Motor neuron (in vitro differentiated cells): ENCODE measurements at places on chromosomes 1 and 21.
A peak's percentile ranks its signal among the peaks of the same experiment; 100 is the strongest.

DNA sequence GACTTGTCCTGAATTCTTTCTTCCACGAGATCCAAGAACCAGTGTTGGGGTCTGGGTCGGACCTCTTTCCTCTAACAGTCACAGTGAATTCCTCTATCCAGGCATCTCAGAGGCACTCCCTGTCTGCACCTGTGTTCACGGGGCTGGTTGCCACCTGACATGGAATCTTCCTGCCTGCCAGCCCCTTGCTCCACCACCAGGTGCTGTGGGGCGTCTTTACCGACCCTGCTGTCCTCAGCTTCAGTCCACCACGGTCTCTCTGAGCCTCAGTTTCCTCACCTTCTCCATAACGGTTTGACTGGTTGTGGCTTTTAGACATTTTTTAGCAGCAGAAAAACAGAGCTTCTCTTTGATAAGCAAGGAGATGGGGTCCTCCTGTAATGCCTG, 62.7 kb downstream of the SDC3 start:
- no peak for ATAC-seq

GRCh38 chr1:41514381-41514780, 29.9 kb upstream of the EDN2 start:
- ATAC-seq: no peak

- ATAC-seq: no peak
Measured at GRCh38 chr1:248696261-248696660, 6.3 kb downstream of the OR14I1 start.

GRCh38 chr1:7528386-7529198, 242.5 kb upstream of the VAMP3 start:
- no peak for ATAC-seq

- ATAC-seq: peak; percentile 8
Measured at GRCh38 chr1:23019863-23020625, 776 bp downstream of the KDM1A start.

DNA sequence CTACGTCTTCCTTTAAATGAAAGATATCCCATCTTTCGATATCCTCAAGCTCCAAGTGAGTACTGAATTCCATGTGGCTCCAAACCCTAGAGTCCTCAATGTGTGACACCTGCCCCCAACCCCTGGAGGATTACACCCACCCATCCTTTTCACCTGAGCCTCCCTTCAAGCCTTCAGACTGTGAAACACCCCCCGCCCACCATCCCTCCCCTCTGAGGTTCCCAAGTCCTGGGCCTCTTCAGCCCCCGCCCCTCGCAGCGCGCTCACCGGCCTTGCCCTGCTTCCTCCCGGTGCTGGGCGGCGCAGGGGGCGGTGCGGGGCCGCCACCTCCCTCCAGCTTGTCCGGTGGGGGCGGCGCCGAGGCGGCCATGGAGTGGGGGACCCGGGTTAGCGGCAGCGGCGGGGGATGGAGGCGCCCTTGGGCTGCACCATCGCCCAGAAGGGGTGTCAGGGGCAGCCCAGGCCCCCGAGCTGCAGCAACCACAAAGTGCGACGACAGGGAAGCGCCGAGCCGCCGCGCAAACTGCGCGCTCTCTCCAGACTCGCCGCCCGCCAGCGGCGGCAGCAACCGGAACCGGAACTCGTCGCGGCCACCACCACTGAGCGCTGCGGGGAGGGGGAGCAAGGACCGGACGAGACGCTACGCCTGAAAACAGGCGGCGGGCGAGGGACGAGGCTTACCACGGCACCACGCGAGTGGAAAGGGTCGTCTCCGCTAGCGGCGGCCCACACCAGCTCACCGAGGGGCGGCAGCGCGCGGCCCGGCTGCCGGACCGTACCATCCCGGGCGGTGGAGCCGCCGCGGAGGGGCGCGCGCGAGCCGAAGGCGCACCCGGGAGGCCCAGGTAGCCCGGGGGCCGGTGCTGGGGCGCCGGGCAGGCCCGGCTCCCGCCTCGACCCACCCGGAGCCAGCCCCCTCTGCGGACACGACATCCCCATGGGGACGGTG, at the start of gene PYGO2:
PYGO2 (minus strand) TSS at position 576 of the 949 bp plus-strand sequence; CDS start at position 370, 206 bp downstream.
- peak; percentile 85 for ATAC-seq

- no peak for ATAC-seq
Measured at GRCh38 chr1:202603435-202603834, 106.8 kb downstream of the SYT2 start.

DNA sequence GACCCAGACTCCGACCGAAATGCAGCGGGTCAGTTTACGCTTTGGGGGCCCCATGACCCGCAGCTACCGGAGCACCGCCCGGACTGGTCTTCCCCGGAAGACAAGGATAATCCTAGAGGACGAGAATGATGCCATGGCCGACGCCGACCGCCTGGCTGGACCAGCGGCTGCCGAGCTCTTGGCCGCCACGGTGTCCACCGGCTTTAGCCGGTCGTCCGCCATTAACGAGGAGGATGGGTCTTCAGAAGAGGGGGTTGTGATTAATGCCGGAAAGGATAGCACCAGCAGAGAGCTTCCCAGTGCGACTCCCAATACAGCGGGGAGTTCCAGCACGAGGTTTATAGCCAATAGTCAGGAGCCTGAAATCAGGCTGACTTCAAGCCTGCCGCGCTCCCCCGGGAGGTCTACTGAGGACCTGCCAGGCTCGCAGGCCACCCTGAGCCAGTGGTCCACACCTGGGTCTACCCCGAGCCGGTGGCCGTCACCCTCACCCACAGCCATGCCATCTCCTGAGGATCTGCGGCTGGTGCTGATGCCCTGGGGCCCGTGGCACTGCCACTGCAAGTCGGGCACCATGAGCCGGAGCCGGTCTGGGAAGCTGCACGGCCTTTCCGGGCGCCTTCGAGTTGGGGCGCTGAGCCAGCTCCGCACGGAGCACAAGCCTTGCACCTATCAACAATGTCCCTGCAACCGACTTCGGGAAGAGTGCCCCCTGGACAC, 534 bp downstream of the C1orf56 start:
- peak; percentile 76 for ATAC-seq

DNA sequence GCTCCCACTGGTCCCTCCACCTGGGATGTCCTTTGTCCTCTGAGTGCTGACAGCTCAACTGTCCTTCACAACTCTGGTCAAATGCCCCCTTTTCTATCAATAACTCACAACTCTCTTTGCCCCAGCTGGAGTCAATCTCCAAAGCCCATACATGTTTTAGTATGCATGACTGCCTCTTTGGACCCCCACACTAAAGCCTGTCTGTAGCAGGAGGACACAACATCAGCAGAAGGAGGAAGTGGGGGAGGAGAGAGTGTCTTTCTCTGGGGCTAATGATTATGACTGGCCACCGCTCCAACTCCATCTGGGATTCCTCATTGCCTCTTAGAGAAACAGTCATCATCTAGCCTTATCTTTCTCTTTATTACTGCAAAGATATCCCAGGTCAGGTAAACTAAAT, 186.6 kb upstream of the FGGY start:
- no peak for ATAC-seq

DNA sequence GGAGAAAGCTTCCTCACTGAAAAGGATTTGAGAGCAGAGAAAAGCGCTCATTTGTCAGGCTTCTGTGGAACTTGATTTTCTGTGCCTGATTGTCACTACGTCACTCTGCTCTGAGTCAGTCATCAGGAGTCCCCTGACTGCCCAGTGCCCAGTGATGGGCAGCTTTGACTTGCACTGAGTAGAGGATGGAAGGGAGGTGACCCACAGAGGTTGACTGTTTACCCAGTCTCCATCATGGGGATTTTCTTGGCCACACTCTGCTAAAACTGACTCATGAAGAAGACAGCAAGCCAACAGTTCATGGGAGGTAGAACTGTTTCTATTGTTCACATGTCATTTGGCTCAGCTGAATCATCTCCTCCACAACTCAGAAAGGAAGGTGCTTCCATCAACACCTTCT, 82.1 kb upstream of the DUSP10 start:
- ATAC-seq: no peak

DNA sequence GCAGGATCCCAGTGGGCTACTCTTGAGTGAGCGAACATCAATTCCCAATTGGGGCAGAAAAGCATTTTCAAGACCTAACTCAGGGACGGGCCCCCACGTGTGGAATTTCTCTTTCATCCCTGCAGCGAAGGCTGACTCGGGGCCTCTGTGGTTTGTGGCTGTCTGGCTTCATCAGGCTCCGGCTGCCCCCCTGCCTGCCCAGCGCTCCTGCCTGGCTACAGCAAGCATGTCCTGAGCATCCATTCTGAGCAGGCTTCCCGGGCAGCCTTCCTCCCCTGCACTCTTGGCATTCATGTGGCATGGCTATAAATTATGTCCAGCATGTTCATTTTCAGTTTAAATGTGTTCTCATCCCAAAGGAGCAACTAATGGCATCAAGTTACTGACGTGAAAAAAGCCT, 588.1 kb downstream of the KIF26B start:
- peak; percentile 100 for ATAC-seq

- ATAC-seq: no peak
Measured at GRCh38 chr1:112911506-112912220, 44.3 kb downstream of the SLC16A1 start.

DNA sequence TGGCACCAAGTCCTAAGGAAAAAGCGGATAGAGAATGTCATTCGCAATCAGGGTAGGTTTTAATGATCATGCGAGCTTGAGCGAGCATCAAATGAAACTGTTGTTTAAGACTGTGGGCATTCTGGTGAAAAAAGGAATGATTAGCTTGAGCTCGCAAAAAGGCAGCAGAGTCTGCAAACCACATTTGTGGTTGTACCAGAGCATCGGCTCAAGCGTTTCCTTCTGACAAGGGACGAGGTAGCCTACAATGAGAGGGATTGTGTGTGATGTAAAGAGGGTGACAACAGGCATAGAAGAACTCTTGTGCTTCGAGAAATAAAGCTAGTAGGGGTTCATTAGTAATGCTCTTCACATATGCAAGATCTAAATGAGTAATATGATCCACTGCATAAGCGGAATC, 11.1 kb upstream of the CD48 start:
- no peak for ATAC-seq
